Esophagus squamous epithelium (tissue), 5 donors: ENCODE measurements at places on chromosomes 2 and 18.
A peak's percentile ranks its signal among the peaks of the same experiment; 100 is the strongest.

- peaks cover 76% of the 10 kb centered on the region for H3K4me1 ChIP-seq
- no peak for DNase-seq
- H3K36me3 ChIP-seq = no peaks in the 10 kb centered on the region
Measured at GRCh38 chr2:95049961-95050360, 24.5 kb downstream of the MAL start.

GRCh38 chr2:134433469-134433868 is 179.6 kb downstream of the MGAT5 start:
- no peaks in the 10 kb centered on the region for H3K4me1 ChIP-seq
- H3K27ac ChIP-seq = no peak overlapping the region
- DNase-seq = no peak
- no peak overlapping the region for H3K4me3 ChIP-seq

DNA sequence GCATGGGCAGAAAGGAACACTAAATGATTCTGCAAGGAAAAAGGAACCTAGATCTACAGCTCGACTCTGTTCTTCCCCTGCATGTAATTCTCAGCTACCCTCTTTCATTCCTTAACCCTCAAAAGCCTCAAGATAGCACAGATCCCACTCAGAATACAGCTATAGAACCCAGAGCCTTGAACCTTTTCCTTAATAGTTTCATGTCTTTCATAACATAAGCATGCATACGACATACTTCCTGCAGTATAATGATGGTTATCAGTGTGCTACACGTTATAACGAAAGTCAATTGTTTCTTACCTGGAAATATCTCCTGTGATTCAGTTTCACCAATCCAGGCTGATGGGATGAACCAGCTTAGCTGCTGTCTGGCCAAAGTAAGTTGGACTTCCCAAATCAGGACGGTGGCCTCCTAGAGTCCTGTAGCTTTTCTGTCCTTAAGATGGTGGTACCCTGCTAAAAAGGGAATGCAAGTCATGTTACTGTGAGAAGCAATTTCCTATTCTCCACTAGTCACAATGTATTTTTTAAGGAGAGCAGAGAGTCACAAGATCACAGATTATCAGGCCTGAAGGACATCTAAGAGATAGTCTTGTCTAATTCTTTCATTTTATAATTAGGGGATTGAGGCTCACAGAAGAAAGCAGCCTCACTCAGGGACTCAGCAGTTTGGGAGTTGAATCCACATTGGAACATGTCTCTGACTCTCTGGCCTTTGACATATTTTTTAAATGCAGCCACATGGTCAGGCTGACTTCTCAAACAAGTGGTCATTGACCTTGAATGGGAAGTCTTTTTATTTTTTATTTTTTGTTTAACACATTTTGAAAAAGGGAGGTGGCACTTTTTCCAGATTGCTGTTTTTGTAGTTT is 41.8 kb downstream of the CYRIA start:
- H3K27me3 ChIP-seq = no peaks in the 10 kb centered on the region
- peaks cover 13% of the 10 kb centered on the region for H3K4me1 ChIP-seq
- peak overlapping the region; percentile 56 for H3K27ac ChIP-seq
- no peaks in the 10 kb centered on the region for H3K36me3 ChIP-seq
- no peak overlapping the region for H3K4me3 ChIP-seq
- no peak for DNase-seq

DNA sequence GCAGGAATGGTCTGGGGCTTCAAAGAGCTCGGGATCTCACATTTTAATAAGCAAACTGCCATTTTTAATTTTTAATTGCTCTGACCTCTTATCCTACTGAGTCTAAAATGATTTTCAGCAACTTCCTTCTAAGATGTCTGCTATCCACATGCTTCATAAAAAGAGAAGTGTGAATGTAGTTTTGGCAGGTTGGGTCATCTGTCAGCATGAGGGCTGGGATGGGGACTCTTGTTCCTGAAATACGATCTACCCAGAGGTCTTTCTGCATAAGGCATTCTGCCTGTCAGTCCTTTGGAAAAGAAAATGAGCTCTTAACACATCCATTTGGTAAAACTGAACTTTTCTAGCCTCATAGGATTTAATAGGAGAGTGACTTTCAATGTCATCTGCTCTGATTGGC is 252.8 kb upstream of the APCDD1 start:
- H3K4me3 ChIP-seq = no peak overlapping the region
- H3K27ac ChIP-seq = no peak overlapping the region
- no peak for DNase-seq
- no peaks in the 10 kb centered on the region for H3K36me3 ChIP-seq
- no peaks in the 10 kb centered on the region for H3K27me3 ChIP-seq
- no peaks in the 10 kb centered on the region for H3K4me1 ChIP-seq

DNA sequence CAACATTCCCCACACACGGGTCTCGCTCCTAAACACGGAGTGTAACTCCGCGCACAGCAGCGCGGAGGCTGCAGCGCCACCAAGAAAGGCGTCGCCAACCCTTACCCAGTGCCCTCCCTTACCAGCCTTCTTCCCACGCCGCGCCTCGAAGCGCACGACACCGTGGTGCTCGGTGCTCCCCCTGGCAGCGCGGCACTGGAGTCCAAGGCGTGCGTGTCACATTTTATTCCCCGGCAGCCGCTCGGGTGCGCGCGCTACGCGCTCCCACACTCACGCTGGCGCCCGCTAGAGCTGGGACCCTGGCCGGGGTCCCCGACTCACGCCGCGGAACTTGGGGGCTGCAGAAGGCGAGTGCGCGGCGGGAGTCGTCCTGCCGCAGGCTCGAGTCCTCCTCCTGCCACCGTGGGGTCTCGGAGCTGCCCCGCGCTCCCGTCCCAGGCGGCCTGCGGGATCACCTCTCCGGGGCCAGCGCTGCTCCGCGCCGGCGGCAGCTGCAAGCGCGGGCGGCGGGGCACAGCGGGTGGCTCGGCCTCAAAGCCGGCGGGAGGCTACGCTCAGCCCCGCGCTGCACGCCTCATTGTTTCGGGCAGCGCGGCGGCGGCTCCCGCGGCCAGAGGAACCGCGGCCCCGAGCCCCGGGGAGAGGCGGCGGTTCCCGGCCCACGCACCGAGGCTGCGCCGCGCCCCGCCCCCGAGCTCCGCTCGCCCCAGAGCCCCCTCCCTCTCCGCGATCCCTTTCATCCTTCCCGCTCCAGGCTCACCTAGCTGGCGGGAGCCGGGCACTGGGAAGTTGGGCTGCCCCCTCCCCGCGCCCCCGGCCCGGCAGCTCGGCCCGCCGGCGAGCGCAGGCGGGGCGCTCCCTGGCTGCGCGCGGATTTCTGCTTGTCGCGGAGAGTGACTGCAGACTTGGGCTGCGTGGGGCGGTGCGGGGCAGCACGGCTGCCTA is at the start of gene ST6GAL2:
Gene ST6GAL2, minus strand, starts transcription at position 197 of the 945 bp plus-strand sequence. CDS start 42,190 bp downstream, outside the sequence.
- peak within 1 kb of the TSS; percentile 44 for H3K27ac ChIP-seq
- no peaks in the 10 kb centered on the region for H3K36me3 ChIP-seq
- H3K4me1 ChIP-seq = peaks cover 9% of the 10 kb centered on the region
- H3K4me3 ChIP-seq = peak within 1 kb of the TSS; percentile 74
- no peak for DNase-seq

GRCh38 chr2:150110548-150110947 is 376.9 kb downstream of the RND3 start:
- H3K27me3 ChIP-seq = no peaks in the 10 kb centered on the region
- no peak overlapping the region for H3K4me3 ChIP-seq
- no peak for DNase-seq
- no peaks in the 10 kb centered on the region for H3K4me1 ChIP-seq
